NCI-H2171 (cell line): ENCODE measurements at places on chromosomes 2 and 18.

- DNase-seq, result no peak
These were observed 58.2 kb downstream of the LONRF2 start for GRCh38 chr2:100264121-100264520.

DNA sequence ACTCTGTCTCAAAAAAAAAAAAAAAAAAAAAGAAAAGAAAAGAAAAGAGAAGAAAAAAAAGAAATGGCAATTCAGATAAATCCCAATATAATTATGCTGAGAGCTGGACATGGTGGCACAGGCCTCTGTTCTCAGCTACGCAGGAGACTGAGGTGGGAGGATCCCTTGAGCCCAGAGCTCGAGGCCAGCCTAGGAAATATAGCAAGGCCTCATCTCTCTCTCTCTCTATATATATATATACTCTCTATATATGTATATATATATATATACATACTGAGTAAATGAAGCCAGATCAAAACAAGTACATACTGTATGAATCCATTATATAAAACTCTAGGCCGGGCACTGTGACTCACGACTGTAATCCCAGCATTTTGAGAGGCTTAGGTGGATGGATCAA is 30.6 kb upstream of the MYCN start:
- no peak for DNase-seq

GRCh38 chr18:23355206-23355605 is 97.9 kb upstream of the RIOK3 start:
- no peak for DNase-seq

- DNase-seq, result no peak
These were observed 29.3 kb downstream of the PDE11A start for GRCh38 chr2:178043266-178043665.

DNA sequence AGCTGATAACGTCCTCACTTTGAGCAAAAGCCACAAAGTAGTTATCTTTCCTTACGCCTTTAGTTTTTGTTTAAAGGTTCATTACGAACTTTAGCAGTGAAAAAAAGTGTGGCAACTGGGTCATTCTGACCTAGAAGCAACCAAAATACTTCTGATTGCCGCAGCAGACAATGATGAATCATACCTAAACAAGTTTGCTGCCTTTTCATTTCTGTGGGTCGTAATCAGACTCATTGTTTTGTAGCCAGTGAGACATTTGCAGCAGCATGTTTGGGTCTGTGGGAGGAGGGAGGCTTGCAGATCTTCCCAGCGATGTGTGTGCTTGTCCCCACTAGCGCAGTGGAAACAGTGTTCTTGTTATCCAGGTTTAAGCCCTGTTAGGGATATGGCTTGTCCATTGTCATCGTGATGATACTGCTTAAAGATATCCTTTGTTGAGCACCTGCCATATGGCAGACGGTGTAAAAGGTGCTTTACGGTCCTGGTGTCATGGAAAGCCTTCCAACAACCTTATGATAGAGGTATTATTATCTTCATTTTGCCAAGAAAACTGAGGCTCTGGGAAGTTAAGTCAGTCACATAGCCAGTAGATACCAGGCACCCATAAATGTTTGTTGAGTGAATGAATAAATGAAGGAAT is 1.3 kb upstream of the GREB1 start:
- no peak for DNase-seq

GRCh38 chr18:30358555-30358954 is 684.0 kb downstream of the DSC3 start:
- no peak for DNase-seq

DNA sequence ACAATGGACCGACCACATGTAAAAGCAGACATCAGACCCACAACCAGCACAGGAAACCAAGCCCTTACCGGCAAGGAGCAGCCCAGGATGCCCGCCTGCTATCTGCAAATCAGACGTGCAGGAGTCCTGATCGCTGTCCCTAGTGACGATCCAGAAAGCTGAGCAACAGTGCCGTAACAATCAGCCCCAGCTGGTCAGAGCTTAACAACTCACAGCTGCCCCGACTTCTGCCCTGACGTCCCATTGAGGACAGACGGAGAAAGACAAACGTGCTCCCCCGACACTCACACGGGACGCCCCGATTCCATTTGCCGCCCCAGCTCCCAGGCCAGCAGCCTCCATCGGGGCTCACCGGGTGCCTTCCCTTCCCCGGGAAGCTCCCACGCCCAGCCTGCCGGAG is 39.8 kb upstream of the PXDN start:
- DNase-seq, result no peak

GRCh38 chr2:48543895-48544294 is 13.9 kb downstream of the STON1 start:
- DNase-seq, result no peak

- DNase-seq, result no peak
These were observed 277.0 kb downstream of the ZNF521 start for GRCh38 chr18:25074925-25075324.

DNA sequence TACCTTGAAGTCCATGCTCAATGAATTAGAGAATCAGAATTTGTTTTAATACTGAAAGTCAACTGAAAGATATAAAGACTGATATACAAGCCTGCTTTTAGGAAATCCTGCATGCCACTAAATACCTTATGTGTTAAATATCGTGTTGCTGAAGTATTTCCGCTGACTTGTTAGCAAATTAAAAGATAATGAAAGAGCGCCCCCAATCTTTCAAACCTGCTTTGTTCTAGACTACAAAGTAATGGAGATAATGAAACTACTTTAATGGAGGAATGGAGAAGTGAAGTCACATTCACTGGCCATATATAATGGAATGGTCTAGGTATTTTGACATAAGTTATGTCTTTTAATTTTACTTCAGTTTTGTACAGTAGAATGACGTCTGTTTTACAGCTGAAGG is 95.7 kb downstream of the ASXL3 start:
- no peak for DNase-seq

DNA sequence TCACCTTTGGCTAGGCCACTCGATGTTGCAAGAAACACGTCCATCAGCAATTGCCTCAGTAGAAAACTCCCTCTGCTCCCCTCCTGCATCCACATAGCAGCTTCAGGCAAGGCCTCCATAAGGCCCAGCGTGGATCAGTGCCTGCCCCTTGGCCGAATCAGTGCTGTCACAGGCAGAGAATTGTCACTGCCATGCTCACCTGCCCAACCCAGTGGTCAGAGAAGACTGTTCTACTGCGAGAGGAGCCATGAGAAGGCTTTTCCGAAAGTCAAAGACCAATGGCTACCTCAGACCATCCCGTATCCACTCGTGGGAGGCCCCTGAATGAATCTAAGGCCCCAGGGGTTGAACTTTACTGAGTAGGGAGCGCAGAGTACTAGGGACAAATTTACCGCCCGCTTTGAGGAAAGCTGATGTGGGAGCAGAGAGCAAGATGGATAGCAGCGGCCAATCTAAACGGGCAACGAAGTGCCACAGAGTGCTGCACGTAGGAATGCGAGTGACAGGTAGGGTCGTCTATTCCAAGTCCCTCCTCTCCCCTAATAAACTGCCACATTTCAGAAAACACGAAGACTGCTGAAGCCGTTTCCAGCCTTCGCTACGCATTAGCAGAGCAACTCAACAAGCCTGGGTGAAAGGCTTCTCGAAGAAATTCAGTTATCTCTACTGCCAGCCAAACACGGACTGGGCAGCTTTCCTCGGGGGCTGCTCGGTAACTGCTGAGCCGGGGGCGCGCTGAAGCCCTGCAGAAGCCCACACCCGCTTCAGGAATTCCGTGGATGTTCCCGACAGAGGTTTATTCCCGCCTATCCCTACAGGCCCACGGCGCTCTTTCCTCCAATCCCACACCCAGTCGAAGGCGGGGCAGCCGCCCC is 968 bp upstream of the RALBP1 start:
- DNase-seq, result peak; percentile 84

DNA sequence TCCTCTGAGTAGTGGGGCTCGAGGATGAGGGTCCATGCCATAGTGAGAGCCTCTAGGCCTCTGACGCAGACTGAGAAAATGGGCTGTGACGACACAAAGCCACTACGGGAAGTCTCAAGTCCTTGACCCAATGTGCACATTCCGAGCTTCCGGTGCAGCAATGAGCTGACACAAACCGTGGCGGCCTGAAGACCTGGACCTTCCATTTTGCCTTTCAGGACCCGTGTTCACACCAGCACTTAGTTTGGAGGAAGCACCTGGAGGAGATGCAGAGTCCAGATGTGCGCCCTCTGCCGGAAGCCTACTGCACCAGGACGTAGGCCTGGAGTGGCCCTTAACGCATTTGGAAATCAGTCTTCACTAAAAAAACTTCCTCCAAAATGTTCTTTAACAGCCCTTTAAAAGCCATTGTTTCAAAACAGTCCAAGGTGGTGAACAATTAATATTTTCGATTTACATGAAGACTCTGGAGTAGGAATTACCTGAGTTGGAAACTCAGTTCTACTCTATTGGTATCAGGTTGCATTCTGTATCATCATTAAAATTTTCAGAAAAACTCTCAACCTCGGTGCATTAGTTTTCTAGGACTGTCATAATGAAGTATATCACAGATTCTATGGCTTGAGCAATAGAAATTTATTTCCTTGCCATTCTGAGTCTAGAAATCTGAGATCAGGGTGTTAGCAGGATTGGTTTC is 33.9 kb downstream of the BMP10 start:
- no peak for DNase-seq

DNA sequence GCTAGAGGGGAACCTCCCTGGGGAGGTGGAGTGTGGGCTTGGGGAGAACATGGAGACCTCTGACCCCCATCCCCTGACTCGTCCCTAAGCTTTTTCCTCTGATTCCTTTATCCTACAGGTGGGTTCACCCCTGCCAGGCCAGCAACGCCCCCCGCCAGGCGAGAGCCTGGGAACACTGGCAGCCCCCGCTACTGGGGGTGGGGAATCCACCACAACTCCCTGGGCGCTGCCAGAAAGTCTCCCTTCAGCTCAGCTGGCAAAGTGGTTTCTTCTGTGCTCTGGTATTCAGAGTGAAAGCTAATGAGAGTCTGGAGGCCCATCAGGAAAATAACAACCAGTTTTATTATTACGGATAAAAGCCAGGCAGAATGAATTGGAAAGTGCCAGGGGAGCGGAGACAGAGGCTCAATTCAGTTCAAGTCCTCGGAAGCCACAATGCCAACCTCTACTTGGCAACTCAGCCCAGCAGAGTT is 2.8 kb downstream of the DIPK1C start:
- no peak for DNase-seq

DNA sequence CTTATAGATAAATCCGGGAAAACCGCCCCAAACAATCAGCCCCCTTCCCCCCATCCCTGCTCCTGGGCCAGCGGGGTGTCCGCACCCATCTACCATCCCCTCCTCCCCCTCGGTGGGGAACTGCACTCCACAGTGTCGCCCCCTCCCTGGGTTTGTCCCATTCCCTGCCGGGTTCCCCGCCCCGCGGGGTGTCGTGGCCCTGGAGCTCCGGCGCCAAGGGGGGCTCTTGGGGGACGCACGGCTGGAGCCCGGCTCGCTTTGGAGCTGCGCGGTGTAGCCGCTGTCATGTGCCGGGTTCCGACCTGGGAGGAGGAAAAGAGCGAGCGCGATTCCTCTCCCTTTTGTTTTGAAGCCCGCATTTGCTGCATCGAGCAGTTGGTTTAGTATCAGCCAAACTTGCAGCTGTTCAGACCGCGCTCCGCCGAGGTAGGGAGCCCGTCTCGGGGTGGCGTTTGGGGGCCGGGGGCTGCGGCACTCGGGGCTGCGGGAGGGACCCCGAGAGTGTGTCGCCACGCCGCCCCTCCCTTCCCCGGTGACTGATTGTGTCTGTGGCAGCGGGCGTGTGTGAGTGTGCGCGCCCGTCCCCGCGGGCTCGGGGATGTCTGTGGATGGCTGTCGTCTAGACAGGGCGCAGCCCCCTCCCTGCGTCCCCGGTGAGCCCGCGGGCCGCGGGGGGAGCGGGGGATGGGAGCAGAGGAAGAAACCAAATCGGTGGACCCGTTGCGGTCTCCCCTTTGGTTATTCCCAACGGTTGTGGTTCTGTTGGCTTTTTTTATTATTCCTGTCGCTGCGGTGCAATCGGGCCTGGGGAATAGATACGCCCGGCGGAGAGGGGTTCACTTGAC is 797 bp downstream of the CTIF start:
- peak; percentile 52 for DNase-seq

GRCh38 chr2:10184421-10184820 is 61.9 kb downstream of the RRM2 start:
- no peak for DNase-seq

- no peak for DNase-seq
These were observed 29.2 kb upstream of the POMC start for GRCh38 chr2:25197336-25198208.

DNA sequence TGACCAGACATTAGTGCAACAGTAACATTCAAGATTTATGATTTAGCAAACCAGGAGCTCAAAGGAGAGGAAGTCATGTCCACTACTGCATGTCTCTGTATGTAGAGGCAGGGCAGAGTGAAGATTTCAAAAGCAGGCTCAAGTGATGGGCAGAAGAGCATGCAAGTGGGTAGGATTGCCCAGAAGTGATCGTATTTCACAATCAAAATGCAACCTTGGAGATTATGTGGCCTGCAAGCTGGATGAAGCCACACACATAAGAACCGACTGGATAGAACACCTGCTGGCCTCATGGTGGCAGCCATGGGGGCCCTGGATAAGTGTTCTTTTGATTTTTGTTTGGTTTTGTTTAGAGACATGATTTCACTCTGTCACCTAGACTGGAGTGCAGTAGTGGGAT is 286.8 kb upstream of the RAB12 start:
- no peak for DNase-seq

- no peak for DNase-seq
These were observed 79.1 kb upstream of the MYCN start for GRCh38 chr2:15861172-15861822.

DNA sequence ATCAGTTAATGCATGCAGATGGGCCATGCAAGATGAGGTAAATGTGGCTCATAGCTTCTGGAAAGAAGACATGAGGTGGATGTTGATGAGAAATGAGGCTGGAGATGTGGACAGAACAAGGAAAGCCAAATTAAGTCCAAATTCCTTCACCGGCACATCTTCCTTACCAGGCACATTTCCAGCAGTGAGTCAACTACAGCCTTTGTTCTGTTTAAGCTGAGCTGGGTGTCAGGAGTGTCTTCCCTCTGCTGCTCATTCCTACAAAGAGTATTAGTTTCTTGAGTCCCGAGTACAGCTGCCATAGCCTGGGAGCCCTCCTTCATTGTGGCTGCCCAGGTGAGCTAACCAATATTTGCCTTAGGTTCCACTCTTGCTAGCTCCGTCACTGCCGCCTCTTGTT is 945.0 kb downstream of the SLC4A3 start:
- no peak for DNase-seq
